ENCODE measurements at places on chromosomes 5 and 9. TPM values are rescaled to one million over a fixed set of nuclear protein-coding genes. Genes with fewer than 3 reads are reported as not detected.

FAM78A gene
- 1.0 TPM for total RNA-seq

C5orf52 gene
- total RNA-seq: not detected

LURAP1L gene
- 46.6 TPM for total RNA-seq

ZNF483 gene
- total RNA-seq: 4.2 TPM

SAP30L gene
- total RNA-seq: 31.9 TPM

DDX4 gene
- not detected for total RNA-seq

JAKMIP2 gene
- 0.42 TPM for total RNA-seq

NIM1K gene
- 0.21 TPM for total RNA-seq

LCN2 gene
- total RNA-seq: 283 TPM

- DNase-seq: no peak
These were observed 88.7 kb downstream of the ANKRD33B start for GRCh38 chr5:10652606-10653005.

DNA sequence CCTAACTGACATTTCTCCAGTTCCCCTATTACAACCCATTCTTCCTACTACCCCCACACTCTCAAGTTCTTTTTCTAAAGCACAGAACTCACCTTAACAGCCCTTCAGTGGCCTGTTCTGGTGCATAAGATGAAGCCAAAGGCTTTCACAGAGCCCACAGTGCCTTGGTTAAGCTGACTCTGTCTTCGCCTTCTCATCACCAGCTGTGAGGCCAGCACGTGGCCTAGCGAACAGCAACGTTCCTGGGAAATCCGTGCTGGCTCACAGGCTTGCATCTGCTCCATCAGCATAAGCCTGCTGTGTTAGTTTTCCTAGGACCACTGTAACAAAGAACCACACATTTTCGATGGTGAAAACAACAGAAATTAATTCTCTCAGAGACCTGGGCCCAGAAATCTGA is 67.9 kb upstream of the LPAR1 start:
- no peak for DNase-seq

DNA sequence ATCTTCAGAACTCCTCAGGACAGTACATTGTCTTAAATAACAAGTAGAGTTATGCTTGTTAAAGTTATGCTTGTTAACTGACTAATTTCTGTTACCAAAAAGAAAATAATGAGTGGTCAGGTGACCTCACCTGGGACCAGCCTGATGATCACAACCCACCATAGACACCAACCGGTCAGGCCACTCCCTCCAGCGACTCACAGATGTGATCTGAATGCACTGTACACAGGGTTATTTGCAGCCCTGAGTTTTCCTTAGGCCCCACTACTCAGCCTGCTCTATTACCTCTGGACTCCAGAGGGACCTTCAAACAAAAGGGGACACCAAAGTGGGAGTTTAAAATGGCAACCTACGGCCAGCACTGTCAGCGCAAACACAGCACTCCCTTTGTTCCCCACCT is 55.3 kb downstream of the ARSB start:
- no peak for DNase-seq

DNA sequence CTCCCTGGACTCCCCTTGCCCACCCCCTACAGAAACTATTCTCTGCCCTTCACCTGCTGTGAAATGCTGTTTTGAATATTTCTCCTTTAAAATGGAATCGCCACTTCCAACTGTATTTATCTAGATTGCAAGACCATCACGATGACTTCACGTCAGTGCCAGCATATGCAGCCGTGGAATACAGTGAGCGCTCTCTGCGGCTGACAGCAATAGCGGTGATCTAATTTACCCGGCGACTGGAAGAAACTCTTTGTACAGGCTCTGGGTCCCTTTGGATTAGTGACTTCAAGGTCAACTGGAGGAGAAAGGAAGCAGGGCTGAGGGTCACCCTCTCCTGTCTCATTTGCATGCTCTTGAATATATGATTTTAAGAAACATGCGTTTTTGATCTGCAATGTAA is 192.0 kb downstream of the IRX1 start:
- DNase-seq: no peak

GRCh38 chr5:149002053-149002452 is 60.8 kb downstream of the SH3TC2 start:
- DNase-seq: peak; percentile 99

GRCh38 chr5:2165615-2166305 is 283.0 kb upstream of the IRX4 start:
- DNase-seq: no peak

- no peak for DNase-seq
These were observed 187.1 kb upstream of the TBC1D2 start for GRCh38 chr9:98442541-98442940.

GRCh38 chr5:87390576-87391199 is 22.0 kb downstream of the CCNH start:
- no peak for DNase-seq

GRCh38 chr5:123929055-123929474 is 417.1 kb downstream of the CSNK1G3 start:
- DNase-seq: no peak

DNA sequence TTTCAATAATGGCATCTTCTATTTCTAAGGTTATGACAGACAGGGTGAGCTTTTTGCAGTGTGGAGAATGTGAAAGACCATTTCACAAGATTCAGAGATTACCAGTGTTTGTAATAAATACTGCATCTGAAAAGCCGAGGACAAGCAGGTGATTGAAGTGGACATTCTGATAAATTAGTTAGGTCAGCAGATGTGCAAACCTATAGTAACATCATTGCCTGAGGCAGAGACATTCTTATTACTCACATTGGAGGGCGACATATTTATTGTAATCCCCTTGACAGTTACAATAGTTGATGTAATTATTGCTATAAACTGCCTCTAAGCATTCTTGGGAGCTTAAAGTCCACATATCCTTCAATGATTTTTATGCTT is 3.3 kb downstream of the RASGRF2 start:
- DNase-seq: no peak

- DNase-seq: no peak
These were observed 43.4 kb downstream of the EPB41L4B start for GRCh38 chr9:109277451-109277850.

GRCh38 chr9:125430161-125431011 is 168.8 kb downstream of the GAPVD1 start:
- no peak for DNase-seq

GRCh38 chr5:65742565-65743231 is 20.7 kb downstream of the NLN start:
- DNase-seq: no peak

- DNase-seq: no peak
These were observed 120.9 kb upstream of the PITX1 start for GRCh38 chr5:135154961-135155360.

DNA sequence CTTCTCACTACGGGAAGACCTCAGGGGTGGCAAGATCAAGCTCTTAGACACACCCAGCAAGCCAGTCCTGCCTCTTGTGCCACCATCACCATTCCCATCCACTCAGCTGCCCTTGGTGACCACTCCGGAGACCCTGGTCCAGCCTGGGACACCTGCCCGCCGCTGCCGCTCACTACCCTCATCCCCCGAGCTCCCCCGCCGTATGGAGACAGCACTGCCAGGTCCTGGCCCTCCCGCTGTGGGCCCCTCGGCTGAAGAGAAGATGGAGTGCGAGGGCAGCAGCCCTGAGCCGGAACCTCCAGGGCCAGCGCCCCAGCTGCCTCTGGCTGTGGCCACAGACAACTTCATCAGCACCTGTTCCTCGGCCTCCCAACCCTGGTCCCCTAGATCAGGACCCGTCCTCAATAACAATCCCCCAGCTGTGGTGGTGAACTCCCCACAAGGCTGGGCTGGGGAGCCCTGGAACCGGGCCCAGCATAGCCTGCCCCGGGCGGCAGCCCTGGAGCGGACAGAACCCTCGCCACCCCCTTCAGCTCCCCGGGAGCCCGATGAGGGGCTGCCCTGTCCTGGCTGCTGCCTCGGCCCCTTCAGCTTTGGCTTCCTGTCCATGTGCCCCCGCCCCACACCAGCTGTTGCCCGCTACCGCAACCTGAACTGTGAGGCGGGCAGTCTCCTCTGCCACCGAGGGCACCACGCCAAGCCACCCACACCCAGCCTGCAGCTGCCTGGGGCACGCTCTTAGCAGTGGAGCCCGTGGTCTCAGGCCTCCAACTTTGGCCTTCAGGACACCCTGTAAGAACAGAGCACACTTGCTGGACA is 4.1 kb downstream of the TESK1 start:
- no peak for DNase-seq

DNA sequence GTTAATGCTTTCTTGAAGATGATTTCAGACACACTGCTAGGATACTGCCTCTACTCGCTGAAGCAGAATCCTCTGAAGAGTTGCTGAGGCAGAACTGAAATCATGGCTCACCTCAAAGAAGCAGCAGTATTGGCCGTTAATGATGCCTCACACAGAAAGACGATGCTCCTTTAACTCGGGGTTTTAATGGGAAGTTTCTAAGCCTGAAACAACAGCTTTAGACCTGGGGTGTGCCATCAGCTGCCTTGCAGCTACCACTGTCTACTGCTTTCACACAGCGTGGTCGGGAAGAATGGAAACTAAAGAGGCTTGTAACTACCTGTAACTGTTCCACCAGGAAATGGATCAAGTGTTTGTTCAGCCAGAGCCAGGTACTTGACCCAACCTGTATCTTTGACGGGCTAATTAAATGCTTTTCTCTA is at the start of gene CTXN3:
TSS of gene CTXN3 (plus strand) at position 65 of the 422 bp plus-strand sequence. CDS start 8,440 bp downstream, outside the sequence.
- DNase-seq: no peak

DNA sequence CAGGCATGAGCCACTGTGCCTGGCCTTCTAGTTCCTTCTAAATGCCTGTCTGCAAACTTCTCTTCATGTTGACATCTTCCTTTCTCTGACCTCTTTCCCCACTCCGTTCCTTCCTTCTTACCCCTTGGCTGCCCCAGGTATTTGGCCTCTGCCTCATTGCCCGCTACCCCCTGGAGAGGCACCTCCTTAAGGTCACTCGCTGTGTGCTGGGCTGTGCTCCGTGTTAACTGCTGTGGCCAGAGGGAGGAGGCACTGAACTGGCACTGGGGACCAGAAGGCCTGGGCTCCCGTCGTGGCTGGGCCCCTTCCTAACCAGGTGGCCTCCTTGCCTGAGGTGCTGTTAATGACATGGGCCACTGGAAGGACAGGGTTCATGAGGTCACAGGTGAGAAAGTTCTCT is 39.4 kb downstream of the LAMC3 start:
- no peak for DNase-seq

- no peak for DNase-seq
These were observed 5.3 kb upstream of the SREK1 start for GRCh38 chr5:66138637-66139317.

DNA sequence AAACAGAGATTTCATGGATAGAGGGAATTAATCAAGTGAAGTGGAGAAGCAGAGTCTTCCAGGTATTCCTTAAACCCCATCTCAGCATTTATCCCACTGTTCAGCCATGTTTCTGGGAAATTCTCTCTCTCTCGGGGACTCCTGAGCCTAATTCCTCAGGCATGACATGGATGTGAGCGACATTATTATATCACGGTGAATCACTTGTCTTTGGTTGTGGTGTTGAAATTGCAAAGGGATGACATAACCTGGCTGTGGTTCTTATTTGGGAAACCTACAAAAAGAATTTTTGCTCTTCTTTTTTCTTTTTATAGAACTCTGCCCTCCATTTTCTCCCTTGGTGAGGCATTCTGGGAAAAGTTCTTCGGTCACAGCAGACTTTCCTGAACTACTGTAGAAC is 457.9 kb upstream of the PTGER4 start:
- DNase-seq: peak; percentile 83

- DNase-seq: no peak
These were observed 66.8 kb downstream of the ARL15 start for GRCh38 chr5:54243483-54244080.

DNA sequence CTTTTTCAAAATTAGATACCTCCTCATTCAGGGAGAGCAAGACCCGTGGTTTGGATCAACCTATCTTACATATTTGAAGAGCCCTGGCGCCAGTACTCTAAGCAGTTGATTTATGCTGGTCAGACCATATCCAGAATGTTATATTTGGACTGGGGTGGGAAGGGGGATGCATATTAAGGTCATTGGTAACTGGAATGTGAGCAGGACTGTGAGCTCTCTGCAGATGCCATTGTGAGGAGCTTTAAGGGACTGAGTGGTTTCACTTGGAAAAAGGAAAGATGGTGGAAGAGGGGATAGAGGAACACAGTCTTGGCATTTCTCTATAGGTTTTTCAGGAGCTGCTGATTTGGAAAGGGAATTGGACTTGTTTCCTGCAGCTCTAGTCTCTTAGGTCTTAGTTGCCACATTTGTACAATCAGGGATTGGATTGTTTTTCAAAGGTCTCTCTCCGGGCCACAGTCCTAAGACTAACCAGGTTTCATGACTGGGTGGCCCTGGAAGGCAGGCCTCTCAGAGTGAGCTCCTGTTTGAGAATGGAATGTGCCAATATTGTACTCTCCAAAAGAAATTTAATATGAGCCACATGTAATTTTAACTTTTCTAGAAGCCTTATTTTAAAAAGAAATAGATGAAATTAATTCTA is 25.8 kb upstream of the F2R start:
- no peak for DNase-seq

DNA sequence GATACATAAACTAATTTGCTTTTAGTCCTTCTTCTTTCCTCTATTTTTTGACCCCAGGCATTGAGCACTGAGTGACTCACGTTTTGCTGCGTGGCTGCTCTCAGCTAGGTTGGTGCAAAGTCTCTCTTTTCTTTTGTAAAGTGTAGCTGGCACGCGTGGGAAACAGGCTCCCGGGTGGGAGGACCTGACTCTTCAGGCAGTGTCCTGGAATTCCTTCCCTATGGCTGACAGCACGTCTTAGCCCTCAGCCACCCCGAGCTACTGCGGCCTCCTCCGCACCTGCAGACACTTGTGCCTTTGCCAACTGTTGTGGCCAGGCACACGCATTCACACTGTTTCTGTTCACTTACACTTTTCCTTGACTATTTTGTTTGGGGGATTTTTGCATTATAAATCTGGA is 877 bp upstream of the SCGB3A1 start:
- DNase-seq: no peak

DNA sequence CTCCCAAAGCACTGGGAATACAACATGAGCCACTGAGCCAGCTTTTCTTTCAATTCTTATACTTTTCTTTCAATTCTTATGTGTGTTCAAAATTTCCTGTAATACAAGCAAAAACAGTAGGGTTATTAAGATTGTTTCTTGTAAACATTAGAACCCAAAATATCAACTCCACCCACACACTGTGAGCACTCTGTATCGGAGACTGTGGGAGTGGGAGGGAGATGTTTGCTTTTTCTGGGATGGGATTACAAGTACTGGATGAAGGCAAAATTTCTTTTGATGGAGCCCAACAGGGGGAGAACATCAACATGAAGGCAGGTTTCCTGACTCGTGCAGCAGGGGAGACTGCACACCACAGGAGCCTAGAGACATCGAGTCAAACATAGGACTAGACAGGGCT is 4.7 kb upstream of the CFAP90 start:
- no peak for DNase-seq

- DNase-seq: peak; percentile 26
These were observed 243.4 kb upstream of the KLF4 start for GRCh38 chr9:107732781-107733522.

Measured in kidney epithelial cell (primary cell).